ENCODE measurements at places on chromosomes 5 and 9.

DNA sequence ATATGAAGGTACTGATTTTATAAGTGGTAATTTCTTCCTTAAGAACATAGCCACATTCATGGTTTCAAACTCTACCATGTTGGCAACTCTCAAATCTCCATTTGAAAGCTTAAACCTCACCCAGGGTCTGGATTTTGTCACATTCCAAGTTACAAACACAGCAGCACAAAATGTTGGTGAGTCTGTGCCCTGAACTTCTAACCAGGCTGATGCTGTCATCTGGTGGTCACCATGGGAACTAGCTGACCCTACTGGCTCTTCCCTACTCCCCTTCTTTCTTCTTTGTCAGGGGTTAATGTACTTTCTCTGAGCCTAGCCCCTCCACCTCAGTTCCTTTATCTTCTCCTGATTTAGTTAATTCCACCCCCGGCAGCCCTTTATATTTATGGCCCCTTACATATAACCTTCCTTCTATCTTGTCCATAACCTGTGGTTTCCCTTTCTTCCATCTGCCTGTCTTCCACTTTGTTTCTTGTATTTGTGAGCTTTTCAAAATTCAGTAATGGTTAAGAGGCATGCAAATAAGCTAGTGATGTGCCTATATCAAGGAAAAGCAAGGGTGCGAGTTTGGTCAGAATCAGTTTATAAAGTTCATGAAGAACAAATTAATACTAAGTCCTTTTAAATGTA is 35.9 kb downstream of the TGFBR1 start:
- DNase-seq: peak; percentile 47

DNA sequence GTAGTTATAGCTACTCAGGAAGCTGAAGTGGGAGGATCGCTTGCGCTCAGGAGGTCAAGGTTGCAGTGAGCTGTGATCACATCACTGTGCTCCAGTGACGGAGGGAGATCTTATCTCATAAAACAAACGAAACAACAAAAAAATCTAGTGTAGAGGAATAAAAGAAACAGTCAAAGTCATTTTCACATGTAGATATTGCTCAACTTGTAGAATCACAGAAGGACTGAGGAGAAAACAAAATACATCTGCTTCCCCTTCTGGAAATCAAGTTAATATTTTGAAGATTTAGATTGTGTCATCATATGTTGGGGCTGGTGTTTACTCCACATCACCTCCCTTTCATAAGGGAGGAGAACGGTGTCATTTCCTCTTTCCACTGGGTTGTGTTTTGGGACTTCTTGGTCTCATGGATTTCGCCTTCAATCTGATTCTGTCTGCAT is 8.2 kb upstream of the SLC46A2 start:
- DNase-seq: no peak

- no peak for DNase-seq
Observed at GRCh38 chr9:94971378-94972131, 245.1 kb downstream of the AOPEP start.

DNA sequence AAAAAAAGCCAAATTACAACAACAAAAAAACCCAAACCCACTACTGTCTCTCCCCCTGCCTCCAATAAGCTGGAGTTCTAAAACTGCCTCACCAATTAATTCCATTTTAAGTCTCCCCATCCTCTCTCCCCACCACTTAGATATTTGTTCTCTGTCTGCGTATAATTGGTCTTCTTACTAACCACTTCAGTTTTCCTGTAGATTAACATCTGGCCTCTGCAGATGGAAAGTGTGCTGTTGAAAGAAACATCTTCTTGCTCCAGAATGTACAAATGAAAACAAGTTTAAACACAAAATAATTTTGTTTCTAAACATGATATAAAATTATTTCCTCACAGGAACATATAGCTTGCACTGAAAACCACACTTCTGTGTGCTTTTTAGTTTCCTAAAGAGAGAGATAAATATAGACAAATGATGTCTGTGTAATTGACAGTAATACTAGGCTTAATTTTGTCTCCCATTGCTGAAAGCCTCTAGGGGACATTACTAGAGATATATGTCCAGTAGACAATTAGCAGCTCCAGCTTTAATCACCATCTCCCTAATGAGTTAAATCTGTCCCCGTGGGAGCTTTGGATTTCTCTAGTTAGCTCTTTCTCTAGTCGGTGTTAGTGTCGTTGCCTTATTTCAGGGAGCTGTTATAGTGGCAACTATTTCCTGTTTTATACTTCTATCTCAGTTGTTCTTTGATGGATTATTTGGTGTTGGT is 164.0 kb downstream of the ARHGAP26 start:
- DNase-seq: no peak

DNA sequence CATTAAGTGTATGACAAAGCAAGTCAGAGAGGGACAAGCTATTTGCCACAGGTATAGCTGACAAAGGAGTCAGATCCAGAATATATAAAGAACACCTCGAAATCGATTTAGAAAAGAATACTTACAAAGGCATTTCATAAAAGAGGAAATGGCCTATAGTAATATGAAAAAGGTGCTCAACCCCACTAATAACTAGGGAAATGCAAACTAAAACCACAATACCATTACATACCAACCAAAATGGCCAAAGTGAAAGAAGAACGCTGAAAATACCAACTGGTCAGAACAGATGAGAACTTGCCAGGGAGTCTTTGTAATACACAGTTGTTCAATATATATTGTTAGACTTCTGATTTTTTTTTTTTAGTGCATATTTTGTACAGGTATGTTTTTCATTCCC is 152.9 kb downstream of the CDC42SE2 start:
- DNase-seq: no peak

DNA sequence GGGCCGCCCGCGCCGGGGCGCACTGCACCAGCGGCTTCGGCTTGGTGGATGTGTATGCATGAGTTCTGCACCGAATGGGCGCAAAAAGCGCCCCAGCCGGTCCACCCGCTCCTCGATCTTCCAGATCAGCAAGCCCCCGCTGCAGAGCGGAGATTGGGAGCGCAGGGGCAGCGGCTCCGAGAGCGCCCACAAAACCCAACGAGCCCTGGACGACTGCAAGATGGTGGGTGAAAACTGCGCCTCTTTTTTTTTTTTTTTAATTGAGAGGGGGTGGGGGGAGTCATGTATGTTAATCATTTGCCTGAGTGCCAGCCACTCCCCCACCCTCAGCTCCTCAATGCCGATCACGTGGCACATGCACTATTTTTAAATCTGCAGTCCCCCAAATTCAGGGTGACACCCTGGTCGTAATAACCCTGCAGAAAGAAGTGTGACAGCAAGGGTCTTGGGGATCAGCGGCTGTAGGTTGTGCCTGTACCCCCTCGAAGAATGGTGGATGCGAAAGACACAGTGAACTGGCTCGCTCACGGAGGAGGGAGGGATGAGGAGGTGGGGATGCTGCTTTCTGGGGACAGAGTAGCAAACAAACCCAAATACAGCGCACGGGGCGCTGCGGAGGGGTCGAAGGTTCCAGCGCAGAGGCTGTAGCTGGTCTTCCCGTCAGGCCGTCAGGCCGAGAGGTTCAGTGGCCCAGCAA is 900 bp downstream of the RGS7BP start:
- DNase-seq: no peak

DNA sequence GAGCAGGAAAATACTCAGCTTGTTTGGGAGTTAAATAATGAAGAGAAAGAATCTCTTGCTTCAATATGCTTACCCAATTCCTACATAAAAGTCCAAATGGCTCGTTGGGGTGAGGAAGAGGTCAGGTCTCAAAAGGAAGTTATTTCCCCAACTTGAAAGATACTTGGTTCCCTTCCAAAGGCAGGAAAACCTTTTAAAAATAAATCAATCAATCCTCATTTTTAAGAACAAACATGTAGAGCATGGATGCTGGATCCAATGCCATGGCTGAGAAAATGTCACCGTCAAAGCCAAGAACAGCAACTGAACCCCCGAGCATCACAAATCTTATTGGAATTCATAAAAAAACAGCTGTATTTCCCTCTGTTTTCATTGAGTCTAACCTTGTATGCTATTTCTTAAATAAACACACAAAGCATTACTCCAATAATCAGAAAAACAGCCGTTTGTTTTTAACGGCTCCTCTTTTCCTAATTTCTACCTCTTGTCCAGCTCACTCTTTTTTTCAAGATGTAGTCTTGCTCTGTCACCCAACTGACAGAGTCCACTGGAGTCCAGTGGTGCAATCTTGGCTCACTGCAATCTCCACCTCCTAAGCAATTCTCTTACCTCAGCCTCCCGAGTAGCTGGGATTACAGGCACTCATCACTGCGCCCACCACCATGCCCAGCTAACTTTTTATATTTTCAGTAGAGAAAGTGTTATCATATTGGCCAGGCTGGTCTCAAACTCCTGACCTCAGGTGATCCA is 140.7 kb downstream of the GNA14 start:
- no peak for DNase-seq

- no peak for DNase-seq
Observed at GRCh38 chr5:8523501-8523900, 654.6 kb downstream of the MTRR start.

- no peak for DNase-seq
Observed at GRCh38 chr9:21381448-21382339, 3.5 kb downstream of the IFNA2 start.

GRCh38 chr5:9453480-9454011 is 92.3 kb downstream of the SEMA5A start:
- DNase-seq: no peak

DNA sequence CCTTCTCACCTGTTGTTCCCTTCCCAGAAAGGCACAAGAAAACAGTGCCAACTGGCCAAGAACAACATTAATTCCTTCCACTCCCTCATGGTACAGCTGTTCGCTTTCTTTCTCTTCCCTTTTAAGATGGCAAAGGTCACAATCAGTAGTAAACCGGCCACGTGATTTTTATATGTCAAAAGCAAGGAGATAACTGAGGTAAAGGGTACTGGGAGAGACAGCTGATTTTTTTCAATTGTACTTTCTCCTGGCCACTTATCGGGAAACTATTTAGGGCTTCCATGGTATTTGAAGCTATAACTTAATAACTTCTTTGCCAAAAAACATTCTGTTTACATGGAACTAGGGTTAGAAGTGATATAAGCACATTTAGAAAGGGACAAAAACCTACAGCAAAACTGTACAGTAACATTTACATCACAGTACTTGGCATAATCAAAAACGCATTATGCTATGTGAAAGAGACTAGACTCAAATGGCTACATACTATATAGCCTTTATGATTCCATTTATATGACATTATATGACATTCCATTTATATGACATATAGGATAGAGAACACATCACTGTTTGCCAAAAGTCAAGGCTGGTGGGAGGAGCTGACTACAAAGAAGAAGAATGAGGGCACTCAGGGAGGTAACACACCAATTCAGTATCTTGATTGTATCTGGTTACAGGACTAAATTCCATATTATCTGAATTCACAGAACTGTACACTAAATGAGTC is 24.8 kb downstream of the PLPP1 start:
- no peak for DNase-seq

- DNase-seq: no peak
Observed at GRCh38 chr5:74441616-74442015, 198.9 kb downstream of the ENC1 start.
